NCI-H1417 (cell line): ENCODE measurements at places on chromosomes 4 and X.
A peak's percentile ranks its signal among the peaks of the same experiment; 100 is the strongest.

GRCh38 chr4:148333265-148333664 lies 108.9 kb downstream of the NR3C2 start:
- no peak for DNase-seq

- DNase-seq, result no peak
Observed at GRCh38 chr4:27251771-27252170, 391.1 kb downstream of the STIM2 start.

DNA sequence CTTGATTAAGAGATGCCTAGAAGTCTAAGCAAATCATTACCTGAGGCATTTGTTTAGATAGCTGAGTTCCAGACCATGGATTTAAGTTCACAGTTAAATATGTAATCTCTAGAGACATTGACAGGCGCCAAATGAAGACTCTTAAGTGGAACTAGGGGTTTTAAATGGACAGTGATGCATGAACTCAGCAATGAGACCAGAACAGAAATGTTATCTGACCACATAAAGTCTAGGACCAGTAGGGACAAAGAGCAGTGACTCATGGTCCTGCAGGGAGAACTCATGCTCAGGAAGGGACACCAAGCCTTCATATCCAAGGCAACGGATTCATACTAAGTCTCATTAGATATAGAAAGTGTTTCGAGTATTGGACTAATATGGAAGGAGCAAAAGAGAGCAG lies 152.3 kb downstream of the PPARGC1A start:
- DNase-seq, result no peak

- no peak for DNase-seq
Observed at GRCh38 chrX:46683048-46683447, 75.9 kb downstream of the SLC9A7 start.

- peak; percentile 6 for DNase-seq
Observed at GRCh38 chr4:151144329-151145072, 45.1 kb downstream of the RPS3A start.

- DNase-seq, result peak; percentile 29
Observed at GRCh38 chrX:102739657-102740056, 19.1 kb downstream of the GPRASP3 start.

DNA sequence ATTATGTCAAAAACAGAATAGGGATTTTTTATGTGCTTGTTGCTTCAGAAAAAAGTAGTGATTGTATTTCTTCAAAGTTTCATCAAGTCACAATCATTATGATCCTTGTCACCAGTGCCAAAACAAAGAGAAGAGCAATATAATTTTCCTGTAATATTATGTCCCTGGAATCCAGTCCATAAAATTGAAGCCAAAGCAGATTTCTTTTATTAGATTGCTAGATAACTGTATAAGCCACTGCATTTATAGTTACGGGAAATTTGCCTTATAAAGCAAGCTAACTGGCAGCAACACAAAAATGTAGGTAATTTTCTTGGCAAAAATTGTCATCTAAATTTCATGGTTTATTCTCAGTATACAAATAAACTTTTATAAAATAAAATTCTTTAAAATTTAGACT lies 296.1 kb upstream of the ANKRD50 start:
- no peak for DNase-seq

DNA sequence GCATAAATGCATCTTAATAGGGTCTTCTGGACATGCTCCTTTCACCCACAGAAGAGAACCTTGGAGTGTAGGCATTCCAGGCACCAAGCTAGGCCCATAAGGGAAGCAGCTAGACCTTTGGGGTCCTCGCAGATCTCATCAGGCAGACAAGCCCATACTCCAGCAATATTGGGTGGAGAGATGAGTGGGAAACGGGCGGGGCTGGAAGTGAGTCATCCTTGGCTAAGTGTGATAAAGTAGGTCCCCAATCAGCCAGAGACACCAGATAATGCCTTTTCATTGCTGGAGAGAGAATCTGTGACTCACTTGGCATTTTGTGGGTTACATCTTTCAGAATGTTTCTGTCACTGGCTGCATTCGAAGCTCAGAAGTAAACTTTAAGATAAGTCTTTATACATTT lies 133.3 kb upstream of the MBNL3 start:
- DNase-seq, result no peak

DNA sequence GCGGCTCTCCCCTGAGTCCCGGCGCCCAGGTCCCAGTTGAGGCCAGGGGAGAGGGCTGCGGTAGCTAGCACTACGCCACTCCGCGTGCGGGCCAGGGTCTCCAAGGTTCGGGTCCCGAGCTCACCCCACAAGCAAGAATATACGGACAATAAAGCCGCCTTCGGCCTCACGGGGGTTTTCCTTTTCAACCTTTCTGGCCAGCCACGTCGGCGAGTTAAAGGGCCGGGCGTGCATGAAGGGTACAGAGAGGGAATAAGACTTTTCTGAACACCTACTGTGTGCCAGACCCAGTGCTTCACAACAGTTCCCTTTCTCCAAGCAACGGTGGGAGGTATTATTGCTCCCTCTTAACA lies 138.5 kb upstream of the ZIC3 start:
- no peak for DNase-seq

- DNase-seq, result no peak
Observed at GRCh38 chrX:112888916-112889315, 48.3 kb upstream of the AMOT start.

GRCh38 chr4:8547912-8548730 lies 32.1 kb upstream of the GPR78 start:
- DNase-seq, result no peak

- DNase-seq, result no peak
Observed at GRCh38 chr4:110418641-110419040, 57.3 kb upstream of the ENPEP start.

- DNase-seq, result no peak
Observed at GRCh38 chr4:124867536-124867935, 155.0 kb upstream of the ANKRD50 start.

- no peak for DNase-seq
Observed at GRCh38 chr4:6905516-6906445, 3.8 kb upstream of the TBC1D14 start.

DNA sequence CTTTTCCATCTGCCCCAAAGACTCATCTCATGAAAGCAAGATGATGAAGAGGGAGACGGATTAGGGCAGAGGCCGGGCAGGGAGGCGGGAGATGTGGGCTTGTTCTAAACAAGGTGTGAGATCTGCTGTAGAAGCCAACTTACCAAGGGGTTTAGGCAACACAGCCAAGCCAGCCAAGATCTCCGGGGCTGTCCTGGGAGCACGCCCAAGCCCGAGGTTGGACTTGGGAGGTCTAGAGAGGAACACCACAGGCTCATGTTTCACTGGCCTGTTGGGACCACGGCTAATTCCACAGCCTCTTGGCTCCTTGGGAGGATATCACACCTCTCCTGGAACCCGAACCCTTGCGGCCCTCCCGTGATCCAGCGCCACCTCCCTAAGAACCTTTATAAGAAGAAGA lies 171.4 kb downstream of the CRLF2 start:
- no peak for DNase-seq

- DNase-seq, result no peak
Observed at GRCh38 chrX:40755291-40756249, 20.2 kb upstream of the MED14 start.

GRCh38 chr4:145351162-145351561 lies 130.5 kb upstream of the SMAD1 start:
- DNase-seq, result no peak

- no peak for DNase-seq
Observed at GRCh38 chr4:86484241-86484640, 109.9 kb upstream of the PTPN13 start.

- DNase-seq, result peak; percentile 61
Observed at GRCh38 chrX:16445166-16445752, 204.7 kb upstream of the S100G start.

GRCh38 chr4:79673377-79673776 lies 265.3 kb upstream of the GK2 start:
- DNase-seq, result no peak

DNA sequence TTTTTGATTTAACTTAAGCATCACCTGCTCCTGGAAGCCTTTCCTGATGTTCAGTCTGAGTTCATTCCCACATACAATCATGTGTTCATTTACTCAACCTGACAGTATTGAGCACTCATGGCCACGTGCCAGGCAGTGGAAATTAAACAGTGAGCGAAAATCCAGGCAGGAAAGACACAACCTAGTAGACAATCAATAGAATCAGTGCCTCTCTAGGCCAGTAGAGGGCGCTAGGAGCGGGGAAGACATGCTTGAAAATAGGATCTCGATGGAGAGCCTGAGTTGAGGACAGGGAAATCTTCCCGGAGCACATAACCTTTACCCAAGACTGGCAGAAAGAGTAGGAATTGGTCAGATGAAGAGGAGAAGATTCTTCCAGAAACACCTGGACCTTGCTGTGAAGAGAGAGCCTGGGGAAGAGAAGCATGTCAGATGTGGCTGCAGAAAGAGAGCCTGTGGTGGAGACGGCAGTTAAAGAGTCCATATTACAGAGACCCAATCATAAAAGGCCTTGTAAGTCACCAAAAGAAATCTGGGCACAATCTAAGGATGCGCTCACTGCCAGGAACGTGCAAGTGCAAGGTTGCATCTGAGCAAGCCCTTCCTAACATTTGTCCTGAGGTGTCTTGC lies 103.5 kb downstream of the LDB2 start:
- no peak for DNase-seq

- no peak for DNase-seq
Observed at GRCh38 chr4:80237992-80238391, 28.5 kb upstream of the FGF5 start.

DNA sequence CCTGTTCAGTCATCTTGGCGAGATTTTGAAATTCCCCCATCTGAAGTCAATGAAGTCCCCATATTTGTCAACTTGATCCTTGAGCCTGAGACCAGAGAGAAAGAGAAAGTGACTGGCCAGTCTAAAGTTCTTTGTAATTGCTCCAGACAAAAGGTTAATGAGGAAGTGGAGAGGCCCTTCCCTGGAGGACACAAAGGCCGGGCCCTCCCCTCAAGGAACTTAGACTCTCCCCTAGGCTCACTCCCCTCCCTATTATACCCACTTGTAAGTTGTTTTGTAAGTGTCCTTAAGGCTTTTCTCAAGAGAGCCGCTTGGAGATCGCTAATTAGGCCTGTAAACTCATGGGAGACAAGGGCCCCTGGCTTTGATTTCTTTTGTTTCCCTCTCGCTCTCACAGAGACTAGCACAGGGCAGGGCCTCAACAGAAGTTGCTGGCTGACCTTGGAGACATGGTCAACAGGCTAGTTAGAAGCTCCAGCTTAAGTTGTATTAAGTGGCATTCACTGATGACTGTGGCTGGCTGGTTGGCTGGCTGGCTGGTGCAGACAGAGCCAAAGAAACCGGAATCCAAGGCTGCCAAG lies 20.3 kb upstream of the GPC4 start:
- no peak for DNase-seq

- no peak for DNase-seq
Observed at GRCh38 chrX:73348977-73349376, 97.9 kb upstream of the CDX4 start.

GRCh38 chrX:111199505-111199904 lies 70.8 kb downstream of the CAPN6 start:
- no peak for DNase-seq
